GM12892 (cell line): ENCODE measurements at places on chromosomes 3 and 15.

GRCh38 chr3:88863196-88863595, 244.2 kb upstream of the EPHA3 start:
- no peak for DNase-seq

DNA sequence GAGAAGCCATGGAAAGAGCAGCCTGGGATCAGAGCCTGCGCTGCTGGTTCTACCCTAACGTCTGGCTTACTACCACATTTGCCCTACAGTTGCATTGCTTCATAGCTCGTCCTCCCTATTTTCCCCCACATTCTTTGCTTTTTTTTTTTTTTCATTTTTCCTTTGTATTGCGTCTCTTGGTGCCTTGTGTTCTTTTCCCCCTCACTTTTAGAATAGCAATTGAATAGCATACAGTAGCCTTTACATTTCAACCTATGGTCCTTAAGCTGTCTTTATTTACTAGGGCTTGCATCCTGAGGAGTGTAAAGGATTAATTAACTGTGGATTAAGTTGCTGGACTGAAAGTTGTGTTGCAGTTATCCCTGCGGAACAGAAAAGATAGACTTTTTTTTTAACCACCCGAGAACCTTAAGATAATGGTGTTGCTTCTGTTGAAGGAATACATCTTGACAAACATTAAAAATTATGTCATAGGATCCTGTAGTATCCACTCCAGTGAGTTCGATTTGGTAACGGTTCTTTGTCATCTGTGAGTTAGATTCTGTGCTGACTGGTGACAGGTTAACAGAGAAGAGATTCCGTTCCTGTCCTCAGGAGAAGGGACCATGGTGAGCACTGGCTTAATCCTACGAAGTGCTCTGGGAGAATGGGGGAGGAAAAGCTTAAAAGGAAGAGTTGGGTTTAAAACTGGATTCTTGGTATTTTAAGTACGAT, 417.4 kb upstream of the NAALADL2 start:
- DNase-seq, result no peak

GRCh38 chr3:157931517-157931916, 174.7 kb downstream of the SHOX2 start:
- no peak for DNase-seq

DNA sequence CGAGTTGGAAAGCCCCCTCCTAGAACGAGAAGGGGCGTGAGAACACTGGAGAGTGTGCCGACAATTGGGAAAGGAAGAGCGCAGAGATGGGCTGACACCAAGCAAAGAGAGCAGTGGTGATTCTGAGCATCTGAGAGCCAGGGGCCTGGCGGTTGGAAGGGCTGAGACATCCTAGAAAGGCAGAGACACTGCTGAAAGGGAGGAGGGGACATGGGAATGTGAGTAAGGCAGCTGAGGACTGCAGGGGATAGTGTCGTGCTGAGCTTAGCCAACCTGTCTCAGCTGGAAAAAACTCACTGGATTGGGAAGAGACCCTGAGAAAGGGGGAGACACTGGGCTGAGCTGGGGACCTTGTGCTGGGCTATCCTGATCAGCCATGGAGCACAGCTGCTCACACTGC, 58.1 kb upstream of the SLC6A6 start:
- no peak for DNase-seq
